ENCODE measurements at places on chromosomes 12 and 14.

GRCh38 chr14:51929166-51929565 lies 60.2 kb upstream of the RTRAF start:
- H3K27me3 ChIP-seq = peaks cover 2% of the 10 kb centered on the region
- no peak overlapping the region for H3K4me3 ChIP-seq
- H3K4me1 ChIP-seq = peaks cover 30% of the 10 kb centered on the region
- no peak overlapping the region for H3K27ac ChIP-seq
- no peak for DNase-seq
- H3K36me3 ChIP-seq = peaks cover 13% of the 10 kb centered on the region

GRCh38 chr12:52214421-52214802 lies 18.6 kb upstream of the KRT7 start:
- no peak overlapping the region for H3K4me3 ChIP-seq
- H3K27me3 ChIP-seq = peaks cover 18% of the 10 kb centered on the region
- H3K27ac ChIP-seq = no peak overlapping the region
- no peak for DNase-seq
- H3K36me3 ChIP-seq = no peaks in the 10 kb centered on the region

- no peak overlapping the region for H3K27ac ChIP-seq
- H3K27me3 ChIP-seq = peaks cover 84% of the 10 kb centered on the region
- H3K4me1 ChIP-seq = peaks cover 9% of the 10 kb centered on the region
- H3K4me3 ChIP-seq = peak overlapping the region; percentile 80
- H3K36me3 ChIP-seq = no peaks in the 10 kb centered on the region
Observed at GRCh38 chr12:33440477-33440876, 858 bp upstream of the SYT10 start.

DNA sequence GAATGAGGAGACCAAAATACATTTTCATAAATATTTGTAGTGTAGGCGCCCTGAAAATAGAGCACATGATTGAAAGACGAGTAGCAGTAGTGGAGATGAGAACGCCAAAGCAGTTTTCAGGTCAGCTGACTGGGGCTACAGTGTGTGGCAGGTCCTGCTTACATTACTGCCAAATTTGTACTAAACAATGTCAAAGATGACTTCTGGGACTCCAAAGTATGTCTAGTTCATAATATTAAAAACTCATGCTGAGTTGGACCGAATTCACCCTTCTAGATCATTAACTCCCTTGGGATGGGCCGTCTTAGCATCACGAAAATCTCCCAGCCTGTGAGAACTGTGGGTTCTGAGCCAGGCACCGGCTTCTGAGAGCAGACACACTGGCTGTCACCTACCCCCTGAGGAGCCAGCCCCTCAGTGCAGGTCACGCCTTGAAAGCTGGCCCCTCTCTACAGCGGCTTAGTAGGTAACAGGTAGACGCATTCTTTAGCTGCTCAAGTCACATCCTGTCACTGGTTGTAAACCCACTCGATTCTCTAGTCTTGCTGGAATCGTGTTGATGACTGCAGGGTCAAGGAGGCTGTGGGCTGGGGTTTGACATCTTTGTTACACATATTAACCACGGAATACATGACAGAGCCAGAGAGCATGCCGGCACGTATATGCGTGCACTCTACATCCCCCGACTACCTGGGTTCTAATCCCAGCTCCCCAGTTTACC lies 210.4 kb downstream of the ETV6 start:
- DNase-seq = no peak
- H3K27ac ChIP-seq = no peak overlapping the region
- no peak overlapping the region for H3K4me3 ChIP-seq
- H3K27me3 ChIP-seq = peaks cover 3% of the 10 kb centered on the region

- H3K27ac ChIP-seq = peak overlapping the region; percentile 68
- DNase-seq = no peak
- no peaks in the 10 kb centered on the region for H3K4me1 ChIP-seq
- no peak overlapping the region for H3K4me3 ChIP-seq
- peaks cover 3% of the 10 kb centered on the region for H3K27me3 ChIP-seq
Observed at GRCh38 chr14:64114166-64114565, 180.0 kb downstream of the ESR2 start.

DNA sequence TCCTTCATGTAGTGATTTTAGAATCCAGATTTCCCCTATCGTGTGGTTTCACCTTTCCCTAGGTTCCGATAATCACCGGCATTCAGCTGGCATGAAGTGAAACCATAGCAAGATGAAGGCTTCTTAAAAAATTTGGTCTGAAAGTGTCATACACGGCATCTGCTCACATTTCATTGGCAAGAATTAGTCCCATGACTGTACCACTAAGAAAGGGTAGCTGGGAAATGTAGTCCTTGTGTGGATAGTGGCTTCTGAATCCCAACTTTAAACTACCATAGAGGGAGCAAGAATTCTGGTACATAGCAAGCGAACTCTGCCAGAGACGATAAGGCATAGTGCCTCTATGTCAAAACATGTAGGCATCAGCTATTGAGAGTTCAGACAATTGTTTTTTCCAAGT lies 360.1 kb upstream of the TBX3 start:
- peaks cover 6% of the 10 kb centered on the region for H3K36me3 ChIP-seq
- no peak overlapping the region for H3K27ac ChIP-seq
- H3K4me3 ChIP-seq = no peak overlapping the region
- no peaks in the 10 kb centered on the region for H3K27me3 ChIP-seq
- H3K4me1 ChIP-seq = peaks cover 13% of the 10 kb centered on the region

DNA sequence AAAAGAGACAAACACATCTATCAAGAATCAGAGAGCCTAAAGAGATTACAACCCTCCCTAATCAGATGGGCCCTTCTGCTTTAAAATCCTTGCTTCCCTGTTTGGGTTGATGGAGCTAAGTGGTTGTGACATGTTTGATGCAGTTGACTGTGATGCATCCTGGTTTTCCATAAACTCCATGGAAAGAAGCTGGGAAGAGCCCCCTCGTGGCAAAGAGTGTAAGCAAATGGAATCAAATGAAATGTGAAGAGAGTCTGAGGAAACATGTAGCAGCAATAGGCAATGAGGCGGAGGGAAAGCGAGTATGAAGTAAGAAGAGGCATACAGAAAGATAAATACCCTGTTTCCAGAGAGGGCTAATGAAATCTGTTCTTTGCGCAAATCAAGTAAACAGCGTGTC lies 70.4 kb upstream of the SLCO1C1 start:
- H3K27me3 ChIP-seq = peaks cover 6% of the 10 kb centered on the region
- H3K4me1 ChIP-seq = peaks cover 25% of the 10 kb centered on the region
- H3K27ac ChIP-seq = no peak overlapping the region
- no peak overlapping the region for H3K4me3 ChIP-seq

DNA sequence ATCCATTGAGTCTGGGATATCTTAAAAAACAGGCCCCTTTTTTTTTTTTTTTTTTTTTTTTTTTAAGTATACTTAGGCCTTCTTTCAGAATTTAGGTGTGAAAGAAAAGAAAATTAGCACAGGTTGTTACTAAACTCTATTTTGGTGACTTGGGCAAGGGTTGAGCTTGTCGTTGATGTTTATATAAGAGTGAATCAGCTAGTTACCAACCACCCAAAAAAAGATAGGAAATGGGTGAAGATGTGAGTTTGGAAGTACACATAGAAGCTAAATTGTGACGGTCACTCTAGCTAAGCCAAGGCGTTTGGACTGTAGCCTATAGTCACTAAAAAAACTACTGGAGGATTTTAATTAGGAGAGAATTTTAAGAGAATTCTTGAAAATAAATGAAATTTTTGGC lies 1247.2 kb downstream of the AACS start:
- peaks cover 15% of the 10 kb centered on the region for H3K4me1 ChIP-seq
- H3K27me3 ChIP-seq = peaks cover 5% of the 10 kb centered on the region
- no peak overlapping the region for H3K27ac ChIP-seq
- H3K4me3 ChIP-seq = no peak overlapping the region

DNA sequence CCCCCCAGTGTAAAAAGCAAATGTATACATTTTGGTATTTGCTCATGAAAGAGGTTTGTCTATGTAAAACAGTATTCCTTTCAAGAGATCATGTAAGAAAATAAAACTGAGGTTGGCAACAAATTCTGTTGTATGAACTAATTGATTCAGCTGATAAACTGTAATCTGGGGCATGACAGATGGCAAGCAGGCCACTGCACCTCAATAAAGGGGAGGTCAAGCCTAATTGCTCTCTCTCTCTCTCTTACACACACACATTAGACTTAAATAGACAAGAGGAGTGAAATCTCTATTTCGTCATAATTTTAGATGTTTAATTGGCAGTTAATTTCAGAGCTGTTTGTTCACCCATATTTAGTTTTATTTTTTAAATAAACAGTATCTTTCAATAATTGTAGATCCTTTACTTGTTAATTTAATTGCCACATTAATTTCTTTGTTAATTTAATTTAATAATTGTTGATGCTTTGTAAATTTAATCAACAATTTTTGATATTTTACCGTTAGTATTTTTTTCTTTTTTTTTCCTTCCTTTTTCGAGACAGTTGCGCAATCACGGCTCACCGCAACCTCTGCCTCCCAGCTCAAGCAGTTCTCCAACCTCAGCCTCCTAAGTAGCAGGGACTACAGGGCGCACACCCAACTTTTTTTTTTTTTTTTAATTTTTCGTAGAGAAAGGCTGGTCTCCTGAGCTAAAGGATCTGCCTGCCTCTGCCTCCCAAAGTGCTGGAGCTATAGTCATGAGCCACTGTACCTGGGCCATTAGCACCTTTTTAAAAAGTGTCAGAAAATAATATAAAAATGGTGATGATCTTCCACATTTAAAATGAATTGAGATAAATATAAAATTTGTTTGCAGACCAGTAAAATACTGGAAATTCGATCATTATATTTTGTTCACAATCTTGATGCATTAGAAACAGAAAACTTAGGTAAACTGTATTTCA lies 577.7 kb downstream of the SLC16A7 start:
- no peak for DNase-seq
- H3K27ac ChIP-seq = peak overlapping the region; percentile 36
- H3K4me1 ChIP-seq = peaks cover 29% of the 10 kb centered on the region
- no peak overlapping the region for H3K4me3 ChIP-seq

- no peaks in the 10 kb centered on the region for H3K27me3 ChIP-seq
- DNase-seq = no peak
- H3K36me3 ChIP-seq = peaks cover 16% of the 10 kb centered on the region
- no peak overlapping the region for H3K4me3 ChIP-seq
Observed at GRCh38 chr12:91805031-91805430, 340.6 kb downstream of the BTG1 start.

DNA sequence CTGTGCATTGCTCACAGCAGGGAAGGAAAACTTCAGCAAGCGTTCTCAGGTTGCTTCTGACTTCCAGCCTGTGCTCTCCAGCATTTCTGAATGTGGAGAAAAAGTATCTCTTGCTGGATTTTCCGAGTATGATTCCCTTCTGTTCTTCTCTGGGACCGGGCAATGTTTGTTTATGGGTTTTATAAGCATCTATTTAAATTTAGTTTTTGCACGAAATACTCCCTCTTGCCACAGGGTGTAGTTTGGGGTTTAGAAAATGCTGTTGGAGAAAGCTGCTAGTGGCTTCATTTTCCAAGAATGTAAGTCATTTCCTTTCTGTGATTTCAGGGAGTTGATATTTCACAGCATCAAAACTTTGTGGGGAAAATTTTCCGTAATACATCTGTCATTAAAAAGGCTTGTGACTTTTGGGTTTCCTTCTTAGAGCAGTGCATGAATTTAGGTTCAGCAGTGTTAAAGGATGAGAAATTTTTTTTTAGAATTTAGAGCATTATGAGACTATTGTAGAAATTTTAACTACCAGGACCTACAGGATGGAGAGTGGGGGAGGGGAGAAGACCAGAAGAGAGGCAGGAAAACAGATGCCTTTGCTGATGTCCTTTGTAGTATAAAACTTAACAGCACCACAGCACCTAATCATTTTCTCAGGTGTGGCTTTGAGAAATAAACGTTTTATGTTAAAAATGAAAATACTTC lies 1.5 kb downstream of the FRMD6 start:
- no peaks in the 10 kb centered on the region for H3K27me3 ChIP-seq
- H3K4me1 ChIP-seq = peaks cover 60% of the 10 kb centered on the region
- DNase-seq = no peak
- H3K4me3 ChIP-seq = peak overlapping the region; percentile 94
- H3K27ac ChIP-seq = peak overlapping the region; percentile 95

- H3K4me1 ChIP-seq = peaks cover 59% of the 10 kb centered on the region
- no peaks in the 10 kb centered on the region for H3K36me3 ChIP-seq
- peaks cover 10% of the 10 kb centered on the region for H3K27me3 ChIP-seq
- H3K27ac ChIP-seq = no peak overlapping the region
- no peak for DNase-seq
Observed at GRCh38 chr12:47762850-47763465, 4.3 kb upstream of the RAPGEF3 start.

DNA sequence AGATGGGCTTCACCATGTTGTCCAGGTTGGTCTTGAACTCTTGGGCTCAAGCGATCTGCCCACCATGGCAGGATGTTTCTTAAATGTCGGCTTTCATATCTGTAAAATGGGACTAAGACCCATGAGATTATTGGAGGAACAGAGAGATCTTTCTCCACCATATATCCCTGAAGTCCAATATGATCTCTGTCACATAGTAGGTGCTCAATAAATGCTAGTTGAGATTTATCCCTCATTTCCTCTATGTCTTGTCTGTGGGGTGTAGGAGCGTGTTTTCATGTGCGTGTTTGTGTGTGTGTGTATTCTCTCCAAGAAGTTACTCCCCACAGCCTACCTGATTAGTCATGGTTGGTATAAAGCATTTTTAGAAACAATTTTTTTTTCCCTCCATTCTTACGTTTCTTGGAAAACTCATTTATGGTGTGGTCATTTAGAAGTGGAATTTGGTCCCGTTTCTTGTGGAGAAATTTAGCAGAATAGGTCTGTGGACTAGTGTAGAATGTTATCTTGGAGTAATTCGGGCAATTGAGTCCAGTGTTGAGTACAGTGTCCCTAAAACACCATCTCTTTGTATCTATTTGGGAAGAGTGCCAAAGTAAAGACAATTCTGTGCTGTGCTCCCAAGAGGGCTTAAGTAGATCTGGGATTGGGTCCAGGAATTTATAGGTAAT lies 4.3 kb downstream of the STRAP start:
- H3K27me3 ChIP-seq = no peaks in the 10 kb centered on the region
- no peak overlapping the region for H3K27ac ChIP-seq
- no peak overlapping the region for H3K4me3 ChIP-seq
- peaks cover 28% of the 10 kb centered on the region for H3K4me1 ChIP-seq
- no peak for DNase-seq

DNA sequence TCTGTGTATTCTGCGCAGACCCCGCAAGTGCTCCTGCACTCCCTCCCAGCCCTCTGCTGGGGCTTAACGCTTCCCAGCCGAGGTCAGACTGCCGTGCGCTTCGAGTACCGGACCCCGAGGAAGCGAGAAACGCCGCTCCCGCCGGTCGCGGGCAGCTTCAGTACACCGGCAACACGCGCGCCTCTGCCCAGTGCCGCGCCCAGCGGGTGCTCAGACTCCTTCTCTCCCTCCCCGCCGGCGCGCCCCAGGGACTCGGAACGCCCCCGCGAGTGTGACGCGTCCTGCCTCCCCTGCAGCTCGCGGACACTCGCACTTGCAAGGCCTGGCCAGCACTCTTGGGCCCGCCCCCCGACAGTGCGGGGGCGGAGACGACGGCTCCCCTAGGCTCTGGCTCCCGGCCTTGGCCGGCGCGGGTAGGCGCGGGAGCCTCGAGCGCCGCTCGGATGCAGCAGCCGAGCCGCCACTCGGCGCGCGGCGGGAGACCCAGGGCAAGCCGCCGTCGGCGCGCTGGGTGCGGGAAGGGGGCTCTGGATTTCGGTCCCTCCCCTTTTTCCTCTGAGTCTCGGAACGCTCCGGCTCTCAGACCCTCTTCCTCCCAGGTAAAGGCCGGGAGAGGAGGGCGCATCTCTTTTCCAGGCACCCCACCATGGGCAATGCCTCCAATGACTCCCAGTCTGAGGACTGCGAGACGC lies at the start of gene PTGER2:
PTGER2 (plus strand) TSS at position 410 of the 692 bp plus-strand sequence; CDS start at position 647, 237 bp downstream.
- no peak within 1 kb of the TSS for H3K27ac ChIP-seq
- DNase-seq = peak; percentile 83
- H3K36me3 ChIP-seq = no peaks in the 10 kb centered on the region
- peaks cover 38% of the 10 kb centered on the region for H3K4me1 ChIP-seq
- peaks cover 85% of the 10 kb centered on the region for H3K27me3 ChIP-seq
- H3K4me3 ChIP-seq = peak within 1 kb of the TSS; percentile 94
